ENCODE measurements at places on chromosomes 12 and 14.

GRCh38 chr12:113245695-113246477, 24.6 kb downstream of the TPCN1 start:
- H3K27ac ChIP-seq, result peak overlapping the region; percentile 83
- H3K4me1 ChIP-seq, result no peaks in the 10 kb centered on the region
- H3K36me3 ChIP-seq, result peaks cover 22% of the 10 kb centered on the region
- DNase-seq, result peak; percentile 62

GRCh38 chr12:103725398-103725797, 115.6 kb downstream of the NT5DC3 start:
- no peaks in the 10 kb centered on the region for H3K27me3 ChIP-seq
- DNase-seq, result no peak

- peak overlapping the region; percentile 79 for H3K27ac ChIP-seq
- H3K4me1 ChIP-seq, result no peaks in the 10 kb centered on the region
- H3K4me3 ChIP-seq, result no peak overlapping the region
- H3K27me3 ChIP-seq, result no peaks in the 10 kb centered on the region
- DNase-seq, result peak; percentile 88
- peaks cover 87% of the 10 kb centered on the region for H3K36me3 ChIP-seq
These were observed 6.0 kb downstream of the GAPDH start for GRCh38 chr12:6540181-6540877.

GRCh38 chr14:61587081-61587713, 108.1 kb upstream of the HIF1A start:
- DNase-seq, result no peak
- H3K27me3 ChIP-seq, result no peaks in the 10 kb centered on the region
- H3K27ac ChIP-seq, result peak overlapping the region; percentile 66
- no peak overlapping the region for H3K4me3 ChIP-seq
- H3K36me3 ChIP-seq, result no peaks in the 10 kb centered on the region

- no peak for DNase-seq
- no peak overlapping the region for H3K4me3 ChIP-seq
- no peak overlapping the region for H3K27ac ChIP-seq
- no peaks in the 10 kb centered on the region for H3K27me3 ChIP-seq
- H3K4me1 ChIP-seq, result no peaks in the 10 kb centered on the region
- no peaks in the 10 kb centered on the region for H3K36me3 ChIP-seq
These were observed 132.8 kb downstream of the DIO2 start for GRCh38 chr14:80078501-80078900.

- H3K36me3 ChIP-seq, result no peaks in the 10 kb centered on the region
- H3K27me3 ChIP-seq, result no peaks in the 10 kb centered on the region
- DNase-seq, result no peak
- no peaks in the 10 kb centered on the region for H3K4me1 ChIP-seq
These were observed 36.5 kb downstream of the FOS start for GRCh38 chr14:75315144-75315543.

DNA sequence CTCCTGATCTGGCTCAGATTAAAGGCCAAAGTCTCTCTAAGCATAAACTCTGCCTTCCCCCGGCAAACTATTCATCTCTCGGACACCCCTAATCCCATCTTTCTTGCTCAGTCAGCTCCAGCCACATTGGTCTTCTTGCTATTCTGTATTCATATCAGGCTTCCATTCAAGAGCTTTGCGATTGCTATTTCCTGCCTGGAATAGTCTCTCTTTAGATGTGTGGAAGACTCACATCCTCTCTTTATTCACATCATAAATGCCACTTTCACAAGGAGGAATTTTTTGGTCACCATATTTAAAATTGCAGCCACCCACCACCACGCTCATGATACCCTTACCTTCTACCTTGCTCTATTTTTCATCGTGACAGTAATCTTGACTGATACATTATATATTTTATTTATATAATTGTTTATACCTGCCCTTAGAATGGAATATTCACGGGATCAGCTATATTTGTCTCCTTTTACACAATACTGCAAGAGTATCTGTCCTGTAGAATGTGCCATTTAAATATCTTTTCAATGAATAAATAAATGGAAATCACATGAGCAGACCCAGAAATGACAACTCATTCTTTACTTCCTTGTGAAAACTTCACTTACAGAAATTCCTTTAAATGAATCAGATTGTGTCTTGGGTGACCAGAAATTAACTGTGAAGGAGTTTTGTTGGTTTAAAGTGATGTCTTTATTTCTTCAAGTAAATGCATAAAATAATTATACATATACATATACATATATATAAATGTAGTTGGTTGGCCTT, 780.6 kb upstream of the FLRT2 start:
- no peak for DNase-seq
- H3K27ac ChIP-seq, result no peak overlapping the region
- no peaks in the 10 kb centered on the region for H3K36me3 ChIP-seq

DNA sequence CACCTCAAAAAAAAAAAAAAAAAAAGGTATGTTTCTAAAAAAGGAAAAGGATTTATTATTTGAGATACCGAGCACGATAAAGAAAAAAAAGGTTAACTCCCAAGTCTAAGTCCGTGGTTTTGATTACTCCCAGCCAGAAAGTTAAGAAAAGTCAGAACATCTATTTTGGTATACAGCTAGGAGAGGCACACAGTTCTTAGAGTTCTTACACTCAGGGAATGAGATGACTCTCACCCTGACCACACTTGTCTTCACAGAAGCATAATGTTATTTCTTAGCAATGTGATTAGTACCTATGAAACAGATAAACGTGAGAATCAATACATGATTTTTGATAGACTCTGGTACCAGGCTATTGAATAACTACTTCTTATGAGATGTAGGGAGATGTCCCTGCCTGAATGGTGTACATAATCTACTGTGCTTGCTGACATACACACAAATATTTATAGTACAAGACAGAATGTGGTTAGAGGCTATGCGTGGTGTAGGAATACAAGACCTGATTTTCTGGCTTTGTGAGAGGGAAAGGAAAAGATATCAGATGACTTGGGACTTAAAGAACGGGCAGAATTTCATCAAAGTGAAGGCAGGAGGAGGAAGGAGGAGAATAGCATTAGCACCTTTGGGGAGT, 31.6 kb downstream of the LIMA1 start:
- DNase-seq, result no peak
- no peak overlapping the region for H3K27ac ChIP-seq
- H3K4me3 ChIP-seq, result no peak overlapping the region
- peaks cover 10% of the 10 kb centered on the region for H3K4me1 ChIP-seq
- H3K27me3 ChIP-seq, result no peaks in the 10 kb centered on the region

DNA sequence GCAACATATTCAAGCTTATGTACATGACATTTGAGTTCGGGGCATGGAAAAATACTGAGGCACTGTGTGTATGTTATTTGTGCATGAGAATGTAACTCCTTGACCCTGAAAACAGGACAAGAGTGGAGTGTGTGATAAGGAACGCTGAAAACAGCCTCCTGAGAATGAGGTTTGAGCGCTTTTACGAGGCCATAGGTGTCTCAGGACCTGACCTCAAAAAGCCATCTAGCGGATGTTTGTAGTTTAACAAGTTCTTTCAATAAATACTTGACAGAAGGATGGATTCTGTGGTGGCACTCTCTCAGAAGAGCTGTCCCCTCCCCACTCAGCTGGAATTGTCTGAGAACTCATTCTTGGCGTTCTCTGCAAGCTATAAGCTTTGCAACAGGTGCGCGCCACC, 350.5 kb upstream of the TMTC1 start:
- no peak overlapping the region for H3K4me3 ChIP-seq
- no peaks in the 10 kb centered on the region for H3K36me3 ChIP-seq
- no peaks in the 10 kb centered on the region for H3K4me1 ChIP-seq
- no peak for DNase-seq

GRCh38 chr14:50828721-50829488, 2.1 kb downstream of the NIN start:
- no peak overlapping the region for H3K27ac ChIP-seq
- H3K27me3 ChIP-seq, result no peaks in the 10 kb centered on the region
- no peaks in the 10 kb centered on the region for H3K36me3 ChIP-seq
- H3K4me3 ChIP-seq, result no peak overlapping the region

DNA sequence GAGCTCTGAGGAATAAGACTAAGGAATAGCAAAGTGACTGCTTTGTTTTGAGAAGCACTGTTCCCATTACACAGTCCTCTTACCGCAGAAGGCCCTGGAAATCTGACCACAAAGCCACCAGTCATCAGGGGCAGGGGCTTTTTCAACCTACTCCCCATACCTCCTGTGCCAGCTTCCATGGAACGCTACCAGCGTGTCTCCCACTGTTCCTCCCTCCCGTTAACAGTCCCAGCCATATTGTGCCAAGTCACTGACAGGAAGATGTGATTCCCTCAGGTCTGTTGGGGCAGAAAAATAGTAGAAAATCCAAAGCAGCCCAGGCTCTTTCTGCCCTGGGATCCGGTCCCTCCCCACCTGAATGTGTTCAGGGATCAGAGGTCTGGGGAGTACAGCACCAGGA, 46.6 kb upstream of the VPS33A start:
- no peak overlapping the region for H3K4me3 ChIP-seq
- H3K4me1 ChIP-seq, result no peaks in the 10 kb centered on the region
- no peak overlapping the region for H3K27ac ChIP-seq
- H3K27me3 ChIP-seq, result no peaks in the 10 kb centered on the region
- DNase-seq, result no peak

GRCh38 chr12:58247633-58248032, 306.3 kb downstream of the ATP23 start:
- no peaks in the 10 kb centered on the region for H3K4me1 ChIP-seq
- DNase-seq, result no peak
- no peaks in the 10 kb centered on the region for H3K27me3 ChIP-seq
- no peak overlapping the region for H3K27ac ChIP-seq

- no peak overlapping the region for H3K27ac ChIP-seq
- H3K4me3 ChIP-seq, result no peak overlapping the region
- DNase-seq, result no peak
- no peaks in the 10 kb centered on the region for H3K27me3 ChIP-seq
- H3K36me3 ChIP-seq, result no peaks in the 10 kb centered on the region
- H3K4me1 ChIP-seq, result peaks cover 7% of the 10 kb centered on the region
These were observed 25.4 kb downstream of the PLXNC1 start for GRCh38 chr12:94173660-94174265.

DNA sequence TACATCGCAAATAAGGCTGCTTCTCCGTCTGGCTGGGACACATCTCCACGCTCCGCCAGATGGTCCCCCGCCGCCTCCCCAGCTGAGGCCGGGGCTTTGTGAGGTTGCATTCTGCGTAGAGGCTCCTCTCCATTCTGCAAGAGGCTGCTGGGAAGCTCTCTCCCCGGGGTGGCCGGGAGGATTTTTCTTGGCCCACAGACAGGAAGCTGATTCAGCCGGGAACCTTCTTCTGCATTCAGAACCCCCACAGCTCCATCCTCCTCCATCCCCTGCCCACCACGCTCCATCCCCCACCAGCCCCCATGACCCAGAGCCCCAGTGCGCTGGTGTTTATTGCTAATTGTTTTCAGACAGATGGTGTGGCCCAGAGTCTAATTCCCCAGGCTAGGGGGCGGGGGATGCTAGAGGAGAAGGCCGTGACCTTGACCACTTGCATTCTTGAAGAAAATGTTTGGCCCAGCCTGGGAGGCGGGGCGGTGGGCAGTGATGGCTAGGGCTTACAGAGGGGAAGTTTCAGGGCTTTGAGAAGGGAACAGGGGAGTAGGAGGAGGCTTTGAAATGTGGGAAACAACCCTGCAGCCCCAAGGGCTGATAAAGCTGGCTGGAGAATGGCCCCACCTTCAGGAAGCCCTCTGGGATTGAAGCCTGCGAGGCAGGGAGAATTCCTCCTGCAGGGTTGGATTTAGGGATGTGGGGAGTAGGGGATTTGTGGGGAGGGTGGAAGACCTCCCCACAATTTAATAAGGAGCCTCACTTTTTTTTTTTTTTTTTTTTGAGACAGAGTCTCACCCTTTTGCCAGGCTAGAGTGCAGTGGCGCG, 88.5 kb upstream of the NCOR2 start:
- peak overlapping the region; percentile 17 for H3K4me3 ChIP-seq
- peaks cover 33% of the 10 kb centered on the region for H3K4me1 ChIP-seq

DNA sequence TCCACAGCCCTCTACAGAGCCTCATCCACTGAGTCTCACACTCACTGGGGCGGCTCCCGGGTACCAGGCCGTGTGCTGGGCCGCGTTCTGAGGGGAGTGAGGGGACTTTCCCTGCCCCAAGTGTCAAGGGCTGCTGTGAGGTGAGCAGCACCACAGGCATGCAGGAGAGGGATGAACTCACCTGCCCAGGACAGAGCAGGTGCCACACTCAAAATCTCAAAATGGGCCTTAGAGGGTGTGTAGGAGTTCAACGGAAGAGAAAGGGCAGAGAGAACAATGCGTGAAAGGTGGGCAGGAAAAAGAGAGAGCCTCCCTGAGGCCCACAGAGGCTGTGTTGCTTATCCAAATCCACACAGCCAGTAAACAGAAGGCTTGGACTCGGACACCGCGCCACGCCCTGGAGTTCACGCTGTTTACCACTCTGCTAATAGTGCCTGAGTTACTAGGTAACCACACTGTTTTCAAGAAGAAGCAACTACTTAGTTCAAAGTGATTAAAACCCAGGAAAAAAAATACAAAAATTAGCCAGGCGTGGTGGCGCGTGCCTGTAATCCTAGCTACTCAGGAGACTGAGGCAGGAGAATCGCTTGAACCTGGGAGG, 32.7 kb downstream of the TSPAN11 start:
- no peaks in the 10 kb centered on the region for H3K36me3 ChIP-seq
- no peak overlapping the region for H3K4me3 ChIP-seq
- H3K27me3 ChIP-seq, result no peaks in the 10 kb centered on the region

DNA sequence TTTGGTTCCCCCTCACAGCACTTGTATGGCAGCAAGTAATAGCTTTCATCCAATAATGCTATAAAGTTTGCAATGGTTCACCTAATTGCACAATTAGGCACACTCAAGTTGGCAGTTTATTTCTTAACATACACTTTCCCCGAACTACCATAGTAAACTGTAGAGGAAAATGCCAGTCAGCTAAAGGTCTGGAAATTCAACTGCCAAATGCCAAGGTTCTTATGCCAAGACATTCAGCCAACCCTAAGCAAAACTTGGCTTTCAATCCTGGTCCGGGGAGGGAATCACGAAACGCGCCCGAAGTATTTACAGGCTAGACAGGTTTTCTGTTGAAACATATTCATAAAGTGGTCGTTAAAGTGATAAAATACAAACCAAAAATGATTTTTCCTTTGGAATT, 1512.4 kb upstream of the FLRT2 start:
- no peak for DNase-seq
- no peak overlapping the region for H3K27ac ChIP-seq

DNA sequence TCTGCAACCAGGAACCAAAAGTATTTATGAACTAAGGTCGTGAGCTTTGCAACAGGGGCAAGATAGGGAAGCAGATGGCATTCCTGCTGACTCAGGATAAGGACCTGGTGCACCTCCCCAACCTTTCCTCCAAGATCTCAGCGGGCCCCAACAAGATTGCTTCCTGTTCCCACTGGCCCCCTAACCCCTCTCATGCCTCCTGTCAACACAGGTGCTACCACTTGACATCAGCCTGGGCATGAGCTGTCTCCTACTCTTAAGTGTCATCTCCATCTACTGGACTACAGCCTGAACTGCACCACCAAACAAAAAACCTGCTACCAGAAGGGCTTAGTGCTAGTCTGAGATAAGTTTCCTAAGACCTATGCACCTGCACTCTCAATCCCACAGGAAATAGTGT, 32.7 kb downstream of the MED6 start:
- H3K36me3 ChIP-seq, result no peaks in the 10 kb centered on the region
- no peak overlapping the region for H3K4me3 ChIP-seq
- H3K27ac ChIP-seq, result no peak overlapping the region
- no peak for DNase-seq
- H3K4me1 ChIP-seq, result no peaks in the 10 kb centered on the region
